ENCODE measurements at places on chromosomes 7 and 10.
A peak's percentile ranks its signal among the peaks of the same experiment; 100 is the strongest.

DNA sequence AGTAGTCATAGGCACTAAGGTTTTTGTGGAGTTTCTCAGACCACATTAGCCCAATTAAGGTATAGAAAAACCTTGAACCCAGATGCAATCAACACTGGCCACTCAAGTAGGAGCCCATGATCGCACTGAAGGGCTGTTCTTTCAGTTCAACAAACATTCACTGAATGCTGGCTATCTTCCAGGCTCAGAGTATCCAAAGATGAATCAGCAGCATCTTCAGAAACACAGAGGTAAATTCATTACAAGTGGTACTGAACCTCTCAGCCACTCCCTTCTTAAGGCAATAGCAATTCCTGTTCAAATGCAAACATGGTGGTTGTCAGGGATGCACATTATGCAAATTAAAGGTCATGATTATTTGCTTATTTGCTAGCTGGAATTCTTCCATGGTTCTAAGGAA lies 17.1 kb downstream of the KCNK18 start:
- DNase-seq, result no peak

DNA sequence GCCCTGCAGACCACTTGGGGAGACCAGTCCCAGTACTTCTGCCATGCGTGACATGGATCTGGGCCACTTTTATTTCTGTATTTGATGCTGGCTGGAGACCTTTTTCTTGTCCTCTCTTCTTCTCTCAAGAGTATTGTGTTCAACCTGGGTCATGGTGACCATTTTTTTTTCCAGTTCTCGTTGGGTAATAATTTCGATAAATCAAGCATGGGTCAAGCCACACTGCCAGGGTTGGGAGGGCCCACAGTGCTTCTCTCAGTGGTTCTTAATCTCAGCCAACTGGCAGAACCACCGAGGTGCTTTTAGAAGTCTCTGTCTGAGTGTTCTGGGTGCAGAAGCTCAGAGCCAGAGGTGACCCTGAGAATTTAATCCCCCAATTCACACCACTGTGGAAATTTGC lies 269.9 kb downstream of the SEC23IP start:
- no peak for DNase-seq

DNA sequence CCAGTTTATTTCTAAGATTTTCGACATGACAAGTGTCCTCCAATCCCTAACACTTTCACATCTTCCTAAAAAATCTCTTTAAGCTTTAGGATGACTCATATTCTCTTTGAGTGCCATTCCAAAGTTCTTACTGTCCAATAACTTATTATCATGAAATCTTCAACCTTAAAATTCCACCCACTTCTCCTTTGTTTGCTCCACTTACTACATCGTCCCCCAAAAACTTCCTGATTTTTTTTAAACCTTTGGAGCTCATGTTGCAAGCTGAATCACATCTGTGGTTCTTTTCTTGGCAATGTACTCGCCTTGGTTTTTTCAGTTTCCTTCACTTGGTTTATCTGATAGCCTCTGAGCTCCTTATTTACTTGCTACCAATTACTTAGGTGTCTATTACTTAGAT lies 39.2 kb upstream of the JCAD start:
- peak; percentile 19 for DNase-seq

GRCh38 chr7:50185208-50185607 lies 92.2 kb upstream of the ZPBP start:
- no peak for DNase-seq

DNA sequence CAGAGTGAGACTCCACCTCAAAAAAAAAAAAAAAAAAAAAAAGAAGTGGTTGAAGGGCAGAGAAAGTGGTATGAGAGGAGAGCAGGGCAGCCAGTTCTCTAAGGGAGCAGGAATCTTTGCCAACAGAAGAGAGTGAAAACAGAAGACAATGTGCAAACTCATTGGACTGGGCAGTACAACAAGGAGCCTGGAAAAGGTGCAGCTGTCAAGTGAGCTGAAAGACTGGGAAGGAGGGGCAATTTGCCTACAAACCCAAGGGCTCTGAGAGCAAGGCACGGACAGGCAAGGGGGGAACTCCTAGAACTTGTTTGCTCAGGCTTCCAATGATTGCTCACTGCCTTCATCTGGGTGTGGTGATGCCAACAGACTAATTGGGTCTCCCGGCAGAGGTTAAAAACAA lies 9.5 kb downstream of the ACTR1A start:
- no peak for DNase-seq

DNA sequence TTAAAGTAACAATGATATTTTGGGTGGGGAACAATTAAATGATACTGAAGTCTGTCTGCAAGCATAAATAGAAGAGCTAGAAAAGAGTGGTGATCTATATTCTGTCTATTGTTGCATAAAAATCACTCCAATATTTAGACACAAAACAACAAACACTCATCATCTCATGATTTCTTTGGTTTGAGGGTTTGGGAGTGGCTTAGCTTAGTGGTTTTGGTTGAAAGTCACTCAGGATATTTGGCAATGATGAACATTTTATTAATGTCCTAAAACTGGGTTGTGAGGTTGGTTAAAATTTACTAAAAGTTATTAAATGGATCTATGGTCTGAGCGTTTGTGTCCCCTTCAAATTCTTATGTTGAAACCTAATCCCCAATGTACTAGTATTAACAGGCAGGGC lies 54.7 kb upstream of the EGFR start:
- DNase-seq, result no peak

DNA sequence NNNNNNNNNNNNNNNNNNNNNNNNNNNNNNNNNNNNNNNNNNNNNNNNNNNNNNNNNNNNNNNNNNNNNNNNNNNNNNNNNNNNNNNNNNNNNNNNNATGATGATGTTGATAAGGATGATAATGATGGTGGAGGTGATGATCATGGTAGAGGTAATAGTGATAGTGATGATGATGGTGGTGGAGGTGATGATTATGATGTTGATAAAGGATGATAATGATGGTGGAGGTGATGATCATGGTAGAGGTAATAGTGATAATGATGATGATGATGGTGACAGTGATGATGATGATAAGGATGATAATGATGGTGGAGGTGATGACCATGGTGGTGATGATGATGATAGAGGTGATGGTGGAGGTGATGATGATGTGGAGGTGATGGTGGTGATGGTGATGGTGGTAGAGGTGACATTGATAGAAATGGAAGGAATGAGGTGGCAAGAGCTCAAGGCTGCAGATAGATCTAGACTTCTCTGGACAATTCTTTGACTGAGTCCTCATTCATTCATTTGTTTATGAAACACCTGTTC lies 47.8 kb downstream of the FAM20C start:
- DNase-seq, result no peak

GRCh38 chr10:24962995-24963394 lies 10.6 kb upstream of the PRTFDC1 start:
- DNase-seq, result no peak

DNA sequence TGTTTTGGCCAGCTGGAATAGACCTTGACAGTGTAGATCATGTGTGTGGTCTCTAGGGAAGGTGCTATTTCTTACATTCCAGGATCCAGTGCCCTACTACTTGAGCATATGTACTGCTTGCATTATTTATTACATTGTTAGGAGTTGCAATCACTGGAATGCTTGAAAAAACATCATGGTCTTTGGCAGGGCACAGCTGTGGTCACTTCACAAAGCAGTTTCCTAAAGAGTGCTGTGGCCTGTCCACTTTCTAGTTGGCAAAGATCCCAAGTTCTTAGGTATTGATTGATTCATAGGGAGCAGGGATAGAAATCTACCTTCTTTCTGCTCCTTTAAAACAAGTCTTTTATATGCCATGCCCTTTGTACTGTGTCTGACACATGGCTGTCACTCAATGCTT lies 4.6 kb downstream of the C7orf25 start:
- DNase-seq, result no peak

- DNase-seq, result no peak
These were observed 3.4 kb downstream of the ZNF239 start for GRCh38 chr10:43570971-43571370.

DNA sequence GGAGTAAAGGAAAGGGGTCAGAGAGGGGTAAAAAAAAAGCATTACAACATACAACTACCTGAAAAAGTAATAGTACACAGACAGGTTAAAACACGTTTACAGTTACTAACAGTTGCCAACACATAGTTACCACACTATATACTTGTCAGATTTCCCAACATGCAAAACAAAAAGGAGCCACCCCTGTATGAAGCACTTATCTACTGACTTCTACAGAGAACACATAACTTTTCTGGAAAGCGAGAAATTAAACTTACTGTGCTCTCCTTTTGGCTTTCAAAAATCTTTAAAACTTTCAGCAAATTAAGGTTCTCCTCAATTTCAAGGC lies 2.1 kb downstream of the ABI1 start:
- DNase-seq, result no peak

- DNase-seq, result no peak
These were observed 220.8 kb upstream of the PHYHIPL start for GRCh38 chr10:58955615-58956014.

DNA sequence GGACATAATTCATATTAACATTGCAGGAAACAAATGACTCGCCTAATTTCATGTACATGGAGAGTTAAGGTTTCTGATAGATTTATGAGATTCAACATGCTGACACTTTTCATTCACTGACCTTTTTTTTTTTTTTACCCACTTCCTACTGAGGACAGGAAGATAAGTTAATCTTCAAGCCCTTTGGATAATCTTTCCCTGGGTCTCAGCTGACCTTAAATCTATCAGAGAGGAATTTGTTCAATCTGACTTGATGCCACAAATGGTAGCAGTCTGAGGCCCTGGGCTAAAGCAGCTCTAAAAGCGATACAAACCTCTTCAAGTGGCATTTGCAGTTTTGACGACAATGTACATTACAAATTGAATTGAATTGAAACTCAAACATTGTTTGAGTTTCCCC lies 493.3 kb upstream of the SORCS1 start:
- DNase-seq, result no peak

GRCh38 chr10:99235658-99236626 lies at the start of gene HPSE2:
HPSE2 (minus strand) TSS chr10:99235852.
- DNase-seq, result no peak

DNA sequence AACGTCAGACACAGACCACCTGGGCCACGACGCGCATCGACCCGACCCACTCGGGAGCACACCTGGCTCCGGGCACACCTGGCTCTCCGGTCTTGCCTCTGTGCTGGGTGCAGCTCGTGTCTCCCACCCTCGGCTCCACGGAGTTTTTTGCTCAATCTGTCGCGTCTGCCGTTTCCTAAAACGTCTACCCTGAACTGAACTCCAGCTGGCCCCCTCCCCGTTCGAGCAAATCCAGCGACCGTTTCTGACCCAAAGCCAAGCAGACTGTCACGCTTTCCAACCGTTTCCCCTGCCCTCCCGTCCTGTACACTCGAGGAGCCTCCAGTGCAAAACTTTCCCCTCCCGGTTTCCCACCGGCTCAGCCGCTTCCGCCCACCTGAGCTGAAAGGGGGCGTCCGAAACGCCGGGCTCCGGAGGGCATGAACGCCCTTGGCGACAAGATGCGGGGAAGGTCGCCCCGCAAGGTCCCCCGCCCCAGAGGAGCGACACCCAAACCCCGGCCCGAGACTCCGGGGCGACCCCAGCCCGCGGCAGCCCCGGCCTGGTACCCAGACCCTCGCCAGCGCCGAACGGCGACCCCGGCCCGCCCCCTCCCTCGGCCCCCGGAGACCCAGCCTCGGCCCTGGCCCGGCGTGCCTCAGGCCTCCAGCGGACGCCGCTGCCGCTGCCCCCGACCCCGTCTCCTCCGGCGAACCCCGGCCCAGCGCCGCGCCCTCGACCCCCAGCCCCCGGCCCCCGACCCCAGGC lies 557 bp downstream of the CYTH3 start:
- DNase-seq, result no peak

- peak; percentile 97 for DNase-seq
These were observed 24.5 kb downstream of the FOXK1 start for GRCh38 chr7:4706384-4707216.

- DNase-seq, result no peak
These were observed 1344.9 kb downstream of the GATA3 start for GRCh38 chr10:9399275-9399983.

GRCh38 chr10:12448340-12448728 lies 99.0 kb downstream of the CAMK1D start:
- DNase-seq, result no peak

GRCh38 chr7:107381453-107381852 lies 88.4 kb upstream of the GPR22 start:
- DNase-seq, result no peak

- peak; percentile 87 for DNase-seq
These were observed 10.5 kb downstream of the TMEM273 start for GRCh38 chr10:49177391-49178355.

GRCh38 chr7:135775230-135775629 lies 26.6 kb upstream of the FAM180A start:
- DNase-seq, result no peak

DNA sequence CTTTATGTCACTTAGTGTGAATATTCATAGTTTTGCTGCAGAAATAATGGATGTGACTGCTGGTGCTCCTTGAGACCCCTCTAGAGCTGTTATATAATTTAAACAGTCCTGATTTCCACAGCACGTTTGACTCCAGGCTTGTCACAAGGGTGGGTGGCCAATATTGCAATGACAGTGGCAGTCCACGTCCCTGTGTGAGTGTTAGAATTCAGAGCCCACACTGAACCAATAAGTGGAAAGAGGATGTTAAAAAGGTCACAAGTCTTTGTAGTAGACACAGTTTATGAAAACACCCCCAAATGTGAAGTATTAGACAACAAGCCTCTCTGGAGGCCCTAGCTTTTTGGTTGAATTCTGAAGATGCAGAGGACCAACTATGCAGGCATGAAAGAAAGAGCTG lies 2.0 kb downstream of the PPP1R17 start:
- DNase-seq, result no peak

GRCh38 chr7:111741811-111742240 lies 179.5 kb upstream of the IMMP2L start:
- peak; percentile 33 for DNase-seq

- DNase-seq, result no peak
These were observed 292.6 kb upstream of the MGMT start for GRCh38 chr10:129174232-129175014.

DNA sequence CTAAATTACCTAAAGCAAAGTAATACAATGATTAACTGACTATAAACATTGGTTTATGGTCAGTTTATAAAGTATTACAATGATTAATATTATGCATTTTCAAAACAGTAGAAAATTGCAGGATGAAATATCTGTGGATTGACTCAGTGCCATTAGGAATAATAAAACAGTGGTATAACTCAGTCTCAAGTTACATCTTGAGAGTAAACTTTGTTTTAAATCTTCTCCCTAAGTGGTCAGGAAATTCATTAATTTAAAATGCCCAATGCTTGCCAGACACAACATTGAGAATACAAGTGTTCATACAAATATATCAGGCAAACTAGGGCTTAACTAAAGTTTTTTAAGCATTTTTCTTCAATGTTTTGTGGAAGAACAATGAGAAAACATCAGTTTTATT lies 257.8 kb downstream of the ETV1 start:
- no peak for DNase-seq

GRCh38 chr7:74657692-74658177 lies at the start of gene GTF2I:
GTF2I (plus strand) TSS chr7:74657718; CDS start chr7:74689129, 31,411 bp downstream.
- no peak for DNase-seq

DNA sequence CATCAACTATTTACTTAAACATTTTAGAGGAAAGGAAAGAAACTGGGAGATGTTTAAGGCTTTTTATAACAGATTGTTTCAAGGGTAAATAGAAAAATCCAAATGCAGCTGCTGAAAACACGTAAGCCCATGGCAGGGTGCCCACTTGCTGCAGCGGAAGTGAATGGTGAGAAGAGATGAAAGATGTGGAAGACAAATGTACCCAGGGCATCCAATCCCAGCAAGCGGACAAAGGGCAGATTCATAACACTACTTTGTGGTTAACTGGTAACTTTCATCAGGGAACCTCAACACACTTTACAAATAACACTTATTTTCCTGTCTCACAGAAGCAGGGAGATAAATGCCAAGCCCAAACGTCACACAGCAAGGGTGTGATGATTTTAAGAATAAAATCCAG lies 358.4 kb downstream of the KCNMA1 start:
- DNase-seq, result no peak

- no peak for DNase-seq
These were observed 59.4 kb downstream of the MAD1L1 start for GRCh38 chr7:2173189-2173827.
